ENCODE measurements at places on chromosomes 3 and 15. TPM values are rescaled to one million over a fixed set of nuclear protein-coding genes. Genes with fewer than 3 reads are reported as not detected.

ATP13A5 gene
- not detected for polyA plus RNA-seq

SCN5A gene
- 0.02 TPM for polyA plus RNA-seq

BOC gene
- polyA plus RNA-seq = 1.7 TPM

SNAPC5 gene
- polyA plus RNA-seq = 46.8 TPM

IL16 gene
- polyA plus RNA-seq = 114 TPM

CELF6 gene
- polyA plus RNA-seq = 8.1 TPM

PRSS50 gene
- not detected for polyA plus RNA-seq

MB21D2 gene
- polyA plus RNA-seq = 0.67 TPM

DNAH12 gene
- 0.23 TPM for polyA plus RNA-seq

CYP11A1 gene
- polyA plus RNA-seq = 1.7 TPM

- H3K36me3 ChIP-seq = no peaks in the 10 kb centered on the region
- H3K4me3 ChIP-seq = no peak overlapping the region
- H3K27ac ChIP-seq = no peak overlapping the region
Observed at GRCh38 chr3:46651084-46651483, 38.8 kb downstream of the FAM240A start.

DNA sequence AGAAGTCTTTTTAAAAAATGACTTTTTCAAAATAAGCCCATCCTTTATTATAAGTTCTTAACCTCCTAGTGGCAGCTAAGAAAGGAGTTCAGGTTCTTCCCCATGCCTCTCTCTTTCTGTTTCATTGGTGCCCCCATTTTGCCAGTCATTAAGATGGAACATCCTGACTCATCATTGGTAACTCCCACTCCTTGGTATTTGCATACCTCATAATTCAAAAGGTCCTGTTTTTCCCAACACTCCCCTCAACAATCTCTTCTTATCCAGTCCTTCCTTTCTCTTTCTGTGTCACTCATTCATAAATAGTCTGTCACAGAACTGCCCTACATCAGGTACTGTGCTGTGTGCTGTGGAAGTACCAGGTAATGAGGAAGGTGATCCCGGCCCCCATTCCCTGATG is 394.0 kb downstream of the FOXP1 start:
- DNase-seq = no peak
- no peak overlapping the region for H3K27ac ChIP-seq
- H3K4me1 ChIP-seq = peaks cover 17% of the 10 kb centered on the region
- H3K27me3 ChIP-seq = no peaks in the 10 kb centered on the region
- H3K36me3 ChIP-seq = no peaks in the 10 kb centered on the region

DNA sequence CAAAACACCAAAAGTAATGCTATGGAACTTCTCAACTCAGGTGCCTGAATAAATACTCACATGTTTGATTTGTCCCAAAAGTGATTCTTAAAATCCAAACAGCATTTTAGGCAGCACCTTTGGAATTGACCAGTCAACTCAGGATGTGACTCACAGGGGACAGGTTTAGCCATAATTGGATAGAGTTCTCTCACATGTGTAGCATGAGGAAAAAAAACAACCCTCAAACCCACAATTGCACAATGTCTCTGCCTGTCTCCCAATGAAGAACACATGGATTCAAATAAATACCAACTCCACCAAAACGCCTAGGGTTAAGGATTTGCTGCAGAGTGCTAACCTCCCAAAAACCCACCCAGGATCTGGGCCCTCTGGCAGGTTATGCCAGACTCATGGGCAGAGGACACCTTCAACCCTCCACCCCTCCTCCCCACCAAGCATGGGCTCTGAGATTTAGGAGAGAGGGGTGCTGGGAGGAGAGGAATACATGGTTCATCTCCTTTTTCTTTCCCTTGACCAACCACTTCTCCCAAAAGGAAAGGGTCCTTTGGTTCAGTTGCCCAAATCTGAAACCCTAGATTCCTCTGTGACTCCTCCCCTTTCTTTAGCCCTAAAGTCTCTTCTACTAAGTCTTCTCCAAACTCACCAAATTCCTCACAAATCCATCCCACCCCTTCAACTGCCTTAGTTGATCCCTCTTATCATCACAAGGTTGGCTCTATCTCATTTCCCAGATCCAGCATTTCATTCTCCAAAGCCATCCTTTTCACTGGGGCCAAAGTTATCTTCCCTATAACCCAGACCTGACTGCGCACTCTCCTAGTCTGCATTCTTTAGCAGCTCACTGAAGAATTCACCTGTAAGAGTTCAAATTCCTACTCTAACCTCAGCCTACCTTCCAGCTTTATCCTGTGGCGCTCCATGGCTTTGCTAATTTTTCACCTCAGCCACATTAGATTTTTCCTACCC is 7.7 kb downstream of the RYK start:
- peaks cover 55% of the 10 kb centered on the region for H3K4me1 ChIP-seq
- no peak overlapping the region for H3K4me3 ChIP-seq
- DNase-seq = no peak
- no peaks in the 10 kb centered on the region for H3K27me3 ChIP-seq

GRCh38 chr3:186798239-186798874 is 7.9 kb downstream of the RFC4 start:
- H3K36me3 ChIP-seq = peaks cover 100% of the 10 kb centered on the region
- no peak overlapping the region for H3K27ac ChIP-seq
- no peak overlapping the region for H3K4me3 ChIP-seq
- no peaks in the 10 kb centered on the region for H3K4me1 ChIP-seq

DNA sequence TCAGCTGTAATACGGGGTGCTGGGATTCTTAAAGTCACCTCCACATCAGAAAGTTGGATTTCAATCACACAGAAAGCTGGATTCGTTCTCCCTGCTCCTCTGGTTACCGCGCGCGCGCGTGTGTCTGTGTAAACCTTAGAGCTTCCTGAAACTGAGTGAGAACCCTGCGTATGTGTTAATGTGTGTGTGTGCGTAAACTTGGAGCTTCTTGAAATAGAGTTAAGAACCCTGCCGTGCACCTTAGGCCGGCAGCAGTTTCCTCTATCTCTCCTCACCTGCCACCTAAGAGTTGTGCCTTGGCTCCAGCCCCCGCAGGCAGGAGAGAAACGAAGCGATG is 531 bp downstream of the LZTFL1 start:
- DNase-seq = no peak
- peaks cover 4% of the 10 kb centered on the region for H3K36me3 ChIP-seq
- H3K4me3 ChIP-seq = peak overlapping the region; percentile 97
- no peaks in the 10 kb centered on the region for H3K27me3 ChIP-seq

GRCh38 chr3:46609944-46610722 is 2.2 kb upstream of the FAM240A start:
- no peak for DNase-seq
- no peak overlapping the region for H3K4me3 ChIP-seq
- no peaks in the 10 kb centered on the region for H3K4me1 ChIP-seq
- no peak overlapping the region for H3K27ac ChIP-seq
- no peaks in the 10 kb centered on the region for H3K36me3 ChIP-seq

- no peaks in the 10 kb centered on the region for H3K27me3 ChIP-seq
- no peak for DNase-seq
- no peak overlapping the region for H3K27ac ChIP-seq
Observed at GRCh38 chr3:55621648-55622047, 134.5 kb upstream of the WNT5A start.

DNA sequence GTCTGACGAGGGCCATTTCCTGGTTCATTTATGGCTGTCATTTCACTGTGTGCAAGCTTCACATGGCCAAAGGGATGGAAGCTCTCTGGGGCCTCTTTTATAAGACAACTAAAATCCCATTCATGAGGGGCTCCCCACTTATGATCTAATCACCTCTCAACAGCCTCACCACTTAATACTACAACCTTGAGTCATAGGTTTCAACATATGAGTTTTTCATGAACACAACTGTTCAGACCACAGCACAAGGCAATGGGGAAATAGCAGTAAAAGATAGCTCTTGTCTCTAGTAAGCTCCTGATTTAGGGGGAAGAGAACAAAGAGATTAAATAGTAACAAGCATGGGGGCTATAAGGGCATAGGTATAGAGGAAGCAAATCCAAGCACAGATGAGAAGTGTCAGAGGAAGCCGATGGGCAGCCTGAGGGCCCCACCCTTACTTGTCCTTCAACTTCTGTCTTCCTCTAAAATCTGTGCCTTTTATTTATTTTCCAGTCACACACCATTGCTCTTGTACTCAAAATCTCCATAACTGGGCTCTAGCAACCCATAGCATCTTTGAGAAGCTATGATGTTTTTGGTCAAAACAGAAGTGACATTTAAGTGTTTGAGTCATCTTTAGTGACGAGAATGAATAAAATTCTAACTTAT is 329.1 kb downstream of the UNC13C start:
- no peak for DNase-seq
- H3K27me3 ChIP-seq = no peaks in the 10 kb centered on the region
- H3K27ac ChIP-seq = no peak overlapping the region
- no peaks in the 10 kb centered on the region for H3K36me3 ChIP-seq

DNA sequence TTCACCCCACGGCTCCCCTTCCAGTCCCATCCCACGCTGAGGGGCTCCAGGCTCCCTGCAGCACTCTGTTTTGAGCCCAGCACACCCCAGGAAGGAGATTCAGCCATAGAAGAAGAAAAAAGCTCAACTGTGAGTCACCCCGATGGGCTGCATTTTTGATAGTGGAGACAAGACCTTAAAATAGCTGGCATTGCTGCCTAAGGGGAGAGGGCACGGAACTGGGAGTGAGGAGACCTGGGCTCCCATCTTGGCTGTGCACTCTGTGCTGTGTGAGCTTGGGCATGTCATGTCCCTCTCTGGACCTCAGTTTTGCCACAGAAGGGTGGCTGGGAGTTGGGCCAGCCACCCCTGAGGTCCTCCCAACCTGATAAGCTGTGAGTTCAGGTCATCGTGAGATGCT is 57.2 kb upstream of the SMAD6 start:
- no peak overlapping the region for H3K27ac ChIP-seq
- no peak overlapping the region for H3K4me3 ChIP-seq
- peak; percentile 39 for DNase-seq
- no peaks in the 10 kb centered on the region for H3K27me3 ChIP-seq
- H3K4me1 ChIP-seq = no peaks in the 10 kb centered on the region

DNA sequence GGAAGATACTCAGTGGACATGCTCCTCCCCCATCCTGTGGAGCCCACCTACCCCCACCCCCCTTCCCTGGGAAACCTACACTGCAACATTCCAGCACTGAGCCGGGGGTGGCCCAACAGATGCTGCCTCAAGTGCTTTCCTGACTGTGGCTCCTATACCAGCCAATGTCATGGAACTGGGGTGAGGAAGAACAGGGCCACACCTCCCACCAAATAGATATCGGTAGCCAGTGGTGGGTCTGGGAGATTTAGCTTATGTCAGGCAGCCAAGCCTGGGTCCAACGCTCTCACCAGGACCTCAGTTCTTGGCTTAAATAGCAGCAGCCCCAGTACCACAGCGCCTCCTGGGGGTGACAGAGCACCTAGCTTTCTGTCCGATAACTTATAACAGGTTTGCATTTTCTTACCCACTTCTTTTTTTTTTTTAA is 30.3 kb downstream of the CDC25A start:
- no peak overlapping the region for H3K27ac ChIP-seq
- no peaks in the 10 kb centered on the region for H3K27me3 ChIP-seq
- peaks cover 47% of the 10 kb centered on the region for H3K36me3 ChIP-seq
- no peaks in the 10 kb centered on the region for H3K4me1 ChIP-seq
- H3K4me3 ChIP-seq = no peak overlapping the region

DNA sequence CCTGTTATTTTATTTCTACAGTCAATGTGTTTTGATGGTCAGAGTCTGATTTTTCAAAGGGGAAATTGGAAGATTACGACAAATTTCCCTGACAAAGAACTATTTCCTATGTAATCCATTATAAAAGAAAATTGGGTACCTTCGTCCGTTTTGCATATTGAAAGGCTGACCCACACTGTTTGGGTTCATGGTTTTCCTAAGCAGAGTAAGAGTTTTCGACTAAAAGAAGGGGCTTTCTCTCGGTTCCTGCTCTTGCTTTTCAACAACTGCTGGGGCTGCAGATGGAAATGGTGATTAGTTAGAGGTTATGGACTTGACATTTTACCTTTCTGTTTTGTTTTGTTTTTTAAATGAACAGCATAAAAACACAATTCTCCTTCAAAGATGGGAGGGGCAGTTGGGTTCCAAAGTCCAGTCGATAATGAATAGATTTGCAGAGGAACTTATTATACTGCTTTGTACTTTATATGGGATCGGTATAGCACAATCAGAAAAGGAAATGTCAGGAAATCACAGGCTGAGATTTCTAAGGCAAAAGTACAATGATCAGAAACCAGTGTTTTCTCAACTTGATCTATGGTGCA is 978 bp downstream of the KCNMB2 start:
- no peaks in the 10 kb centered on the region for H3K27me3 ChIP-seq
- H3K4me1 ChIP-seq = no peaks in the 10 kb centered on the region
- peak overlapping the region; percentile 59 for H3K4me3 ChIP-seq
- no peaks in the 10 kb centered on the region for H3K36me3 ChIP-seq

- no peaks in the 10 kb centered on the region for H3K4me1 ChIP-seq
- no peak overlapping the region for H3K27ac ChIP-seq
- no peaks in the 10 kb centered on the region for H3K27me3 ChIP-seq
- H3K4me3 ChIP-seq = no peak overlapping the region
- no peak for DNase-seq
Observed at GRCh38 chr3:39196671-39197356, 4.4 kb upstream of the XIRP1 start.

DNA sequence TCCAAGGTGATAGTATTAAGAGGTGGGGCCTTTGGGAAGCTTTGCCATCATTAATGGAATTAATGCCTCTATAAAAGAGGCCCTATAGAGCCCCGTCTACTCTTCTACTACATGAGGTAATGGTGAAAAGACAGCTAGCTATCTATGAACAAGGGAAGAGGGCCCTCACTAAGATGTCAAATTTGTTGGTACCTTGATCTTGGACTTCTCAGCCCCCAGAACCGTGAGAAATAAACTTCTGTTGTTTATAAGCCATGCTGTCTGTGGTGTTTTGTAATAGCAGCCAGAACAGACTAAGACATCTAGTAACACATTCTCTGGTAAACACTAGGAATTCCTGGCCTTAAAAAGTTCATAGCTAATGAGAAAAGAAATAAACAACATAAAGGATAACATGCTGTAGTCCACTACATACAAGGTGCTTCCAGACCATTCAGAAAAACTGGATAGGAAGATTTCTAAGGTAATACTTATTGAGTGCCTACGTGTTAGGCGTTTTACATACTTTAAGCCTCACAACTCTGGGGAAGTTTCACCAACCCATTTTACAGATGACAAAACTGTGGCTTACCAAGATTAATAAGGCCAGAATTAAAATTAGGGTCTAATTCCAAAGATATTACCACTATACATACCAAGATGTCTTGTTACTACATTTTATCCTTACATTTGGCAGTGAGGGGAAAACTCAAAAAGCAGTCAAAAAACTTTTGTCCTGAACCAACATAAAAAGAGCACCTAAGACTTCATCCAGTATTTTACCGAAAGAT is 3.2 kb downstream of the UBE3A start:
- no peaks in the 10 kb centered on the region for H3K27me3 ChIP-seq
- H3K36me3 ChIP-seq = no peaks in the 10 kb centered on the region
- H3K4me1 ChIP-seq = peaks cover 12% of the 10 kb centered on the region
- H3K4me3 ChIP-seq = no peak overlapping the region
- no peak for DNase-seq

- no peaks in the 10 kb centered on the region for H3K4me1 ChIP-seq
- no peaks in the 10 kb centered on the region for H3K36me3 ChIP-seq
- H3K27ac ChIP-seq = no peak overlapping the region
- H3K4me3 ChIP-seq = no peak overlapping the region
- H3K27me3 ChIP-seq = no peaks in the 10 kb centered on the region
Observed at GRCh38 chr3:172685331-172686214, 25.3 kb downstream of the NCEH1 start.
